ENCODE measurements at places on chromosomes 5 and 9.

DNA sequence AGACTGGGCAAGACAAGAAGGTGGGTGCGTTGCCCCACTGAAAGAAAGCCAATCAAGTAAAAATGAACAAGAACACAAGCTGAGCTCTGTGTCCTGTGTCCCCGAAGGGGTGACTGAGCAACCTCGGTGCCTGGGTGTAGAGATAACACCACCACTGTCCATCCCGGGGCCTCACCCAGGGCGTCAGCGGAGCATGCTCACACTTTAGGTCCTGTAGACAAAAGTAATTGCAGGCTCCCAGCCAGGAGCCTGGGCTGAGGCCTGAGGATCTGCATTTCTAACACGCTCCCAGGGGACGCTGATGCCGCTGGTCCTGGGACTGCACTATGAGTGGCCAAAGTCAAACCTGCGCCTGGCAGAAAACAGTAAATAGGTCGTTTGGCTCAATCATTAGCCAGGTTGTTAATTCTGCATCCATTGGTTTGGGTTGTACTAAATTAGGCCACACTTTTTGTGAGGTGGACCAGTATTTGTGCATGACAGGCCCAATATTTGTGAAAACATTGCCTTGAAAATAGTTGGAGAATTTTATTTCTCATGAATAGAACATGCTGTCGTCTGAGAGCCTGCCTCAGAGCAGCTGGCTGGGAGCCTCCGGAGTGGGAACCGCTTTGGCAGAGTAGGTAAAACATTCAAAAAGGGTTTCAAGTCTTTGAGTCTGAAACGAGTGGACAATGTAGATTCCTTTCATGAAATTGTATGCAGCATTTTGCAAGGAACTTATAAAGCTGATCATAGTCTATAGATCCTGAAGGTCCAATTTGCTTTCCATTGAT is 38.3 kb downstream of the ANKRD33B start:
- no peak for DNase-seq

DNA sequence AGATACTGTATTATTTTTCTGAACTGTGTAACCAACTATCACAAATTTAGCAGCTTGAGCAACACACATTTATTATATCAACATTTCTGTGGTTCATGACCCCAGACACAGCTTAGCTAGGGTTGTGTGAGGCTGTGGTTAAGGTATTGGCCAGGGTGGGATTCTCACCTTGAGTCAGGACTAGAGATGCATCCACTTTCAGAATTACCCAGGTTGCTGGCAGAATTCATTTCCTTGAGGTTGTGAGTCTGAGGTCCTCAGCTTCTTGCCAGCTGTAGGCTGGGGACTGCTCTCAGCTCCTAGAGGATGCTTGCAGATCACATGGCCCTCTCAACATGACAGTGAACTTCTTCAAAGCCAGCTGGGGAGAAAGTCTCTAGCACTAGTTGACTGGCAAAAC is 122.5 kb upstream of the RASGRF2 start:
- DNase-seq: no peak

DNA sequence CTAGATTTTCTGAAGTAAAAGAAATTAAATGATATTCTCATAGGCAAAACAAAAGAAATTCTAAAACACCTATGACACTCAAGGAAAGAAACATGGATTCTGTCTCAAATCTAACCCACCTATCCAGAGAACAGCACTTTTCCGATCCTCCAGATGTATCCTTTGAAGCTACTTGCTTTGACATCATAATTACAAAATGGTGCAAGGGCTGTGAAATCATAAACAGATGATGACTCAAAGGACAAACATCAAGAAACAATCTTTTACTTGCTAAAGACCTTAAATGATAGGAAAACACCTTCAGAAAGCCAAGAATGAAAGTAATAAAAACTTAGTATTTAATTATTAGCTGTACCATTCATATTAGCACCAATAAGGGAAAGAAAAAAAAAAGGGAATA is 202.6 kb downstream of the DENND1A start:
- DNase-seq: no peak

DNA sequence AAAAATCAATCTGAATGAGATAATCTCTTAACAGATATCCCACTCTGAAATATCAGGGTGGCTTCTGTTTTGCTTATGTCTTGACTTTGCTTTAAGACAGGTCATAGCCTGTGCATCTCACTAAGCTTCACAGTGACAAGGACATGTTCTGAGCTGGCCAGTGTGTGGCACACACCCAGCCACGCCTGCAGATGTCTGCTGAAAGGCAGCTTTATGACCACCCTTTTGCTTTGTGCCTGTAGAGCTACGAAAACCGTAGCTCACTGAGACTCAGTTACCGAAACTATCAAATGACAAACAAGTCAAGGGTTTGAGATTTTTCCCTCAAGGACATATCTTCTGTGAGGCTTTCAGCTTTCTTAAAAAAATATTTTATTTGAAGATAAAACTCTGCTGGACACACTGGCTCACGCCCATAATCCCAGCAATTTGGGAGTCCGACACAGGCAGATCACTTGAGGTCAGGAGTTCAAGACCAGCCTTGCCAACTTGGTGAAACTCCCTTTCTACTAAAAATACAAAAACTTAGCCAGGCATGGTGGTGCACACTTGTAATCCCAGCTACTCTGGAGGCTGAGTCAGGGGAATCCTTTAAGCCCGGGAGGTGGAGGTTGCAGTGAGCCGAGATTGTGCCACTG is 233.2 kb downstream of the SPATA31A1 start:
- DNase-seq: no peak

DNA sequence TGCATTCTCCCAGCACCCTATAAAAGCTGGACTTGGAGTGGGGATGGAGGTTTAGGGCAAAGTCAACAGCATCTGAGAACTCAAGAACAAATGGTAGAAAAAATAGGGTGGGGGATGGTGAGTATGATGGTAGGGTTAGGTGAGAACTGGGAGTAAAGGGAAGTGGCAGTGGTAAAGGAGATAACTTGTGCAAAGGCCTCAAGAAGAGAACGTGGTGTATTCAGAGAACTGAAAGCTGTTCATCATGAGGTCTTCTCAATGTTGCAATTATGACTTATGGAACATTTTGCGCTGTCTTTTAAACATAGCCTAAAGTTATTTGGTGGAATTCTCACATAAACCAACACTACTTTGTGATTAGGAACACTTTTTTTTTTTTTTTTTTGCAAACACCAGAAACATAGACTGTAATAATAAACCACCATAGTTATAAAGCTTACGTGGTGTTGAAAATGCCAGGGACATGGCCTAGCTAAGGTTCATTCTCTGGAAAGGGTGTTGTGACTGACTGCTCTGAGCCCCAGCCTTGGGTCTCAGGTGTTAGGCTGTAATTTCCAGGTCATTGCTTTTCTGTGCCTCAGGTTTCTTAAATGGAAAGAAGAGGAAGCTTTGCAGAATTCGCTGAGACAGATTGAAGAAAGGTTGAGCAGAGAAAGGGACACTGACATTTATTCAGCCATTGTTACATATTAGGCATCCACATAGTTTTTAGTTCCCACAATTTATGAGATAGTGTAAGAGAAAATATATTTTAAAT is 19.2 kb upstream of the TXNDC8 start:
- no peak for DNase-seq

DNA sequence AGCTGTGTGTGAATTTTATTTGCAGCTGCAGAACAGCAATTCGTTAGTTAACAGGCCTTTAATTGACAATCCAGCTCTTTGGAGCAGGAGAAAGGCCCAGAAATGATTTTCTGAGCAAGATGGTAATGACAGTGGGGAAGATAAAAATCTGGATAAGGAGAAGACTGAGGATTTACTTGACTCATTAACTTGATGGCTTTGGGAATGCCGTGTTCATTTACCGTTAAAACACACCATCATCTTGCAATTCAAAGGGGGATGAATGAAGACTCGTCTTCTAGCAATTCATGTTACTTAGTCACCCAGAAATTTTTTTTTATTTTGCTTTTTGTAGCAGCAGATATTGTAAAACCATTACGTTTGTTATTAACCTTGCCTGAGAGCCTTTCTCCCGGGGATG is 52.0 kb downstream of the PTTG1 start:
- no peak for DNase-seq

- DNase-seq: no peak
These were observed 516.5 kb downstream of the KIF4B start for GRCh38 chr5:155530046-155530445.

GRCh38 chr5:83586874-83587776 is 115.6 kb downstream of the VCAN start:
- DNase-seq: no peak

DNA sequence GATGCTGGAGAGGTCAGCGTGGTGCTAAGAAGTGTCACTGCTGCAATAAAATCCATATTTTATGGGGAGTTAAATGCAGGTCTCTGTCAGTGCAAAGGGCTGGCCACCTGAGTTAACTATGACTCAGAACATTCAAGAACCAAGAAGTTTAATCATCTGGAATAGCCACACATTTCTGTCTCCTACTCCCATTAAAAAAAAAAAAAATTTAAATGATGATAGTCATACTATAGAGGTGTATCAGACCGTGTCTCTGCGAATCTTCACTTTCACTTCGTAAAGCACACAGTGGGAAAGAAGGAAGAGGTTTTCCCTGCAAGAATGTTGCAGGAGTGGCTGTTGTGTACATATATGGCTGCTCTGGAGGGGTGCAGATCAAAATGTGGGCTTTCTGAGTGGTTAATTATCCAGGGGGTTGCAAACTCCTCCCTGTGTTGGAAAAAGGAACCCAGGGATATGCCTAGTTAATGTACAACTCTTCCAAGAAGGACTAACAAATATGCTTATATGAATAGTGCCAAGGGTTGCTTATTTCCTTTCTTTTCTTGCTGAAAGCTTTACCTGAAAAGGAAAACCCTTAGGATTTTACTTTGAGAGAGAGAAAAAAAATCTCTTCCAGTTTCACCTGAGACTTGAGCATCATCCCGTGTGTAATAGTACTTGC is 1.5 kb downstream of the CDH6 start:
- no peak for DNase-seq

- DNase-seq: no peak
These were observed 146.9 kb downstream of the RORB start for GRCh38 chr9:74644023-74644422.

DNA sequence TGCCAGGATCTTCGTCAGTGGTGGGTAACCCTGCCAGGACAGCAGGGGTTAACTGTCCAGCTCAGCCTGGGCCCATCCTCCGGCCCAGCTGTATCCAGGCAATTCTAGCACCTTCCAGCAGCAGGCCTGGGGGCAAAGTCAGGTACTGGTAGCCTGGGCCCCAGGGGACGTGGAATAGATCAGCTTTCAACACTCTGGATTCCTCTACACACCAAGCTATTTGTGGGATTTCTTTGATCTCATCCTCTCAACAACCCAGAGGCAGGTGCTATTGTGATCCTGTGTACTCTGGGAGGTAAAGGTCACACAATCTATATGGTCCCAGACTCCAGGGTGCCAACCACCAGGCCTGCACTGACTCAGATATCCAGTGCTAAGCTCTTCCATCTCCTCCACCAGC is 8.7 kb upstream of the SPOUT1 start:
- no peak for DNase-seq

GRCh38 chr9:12815888-12816287 is 41.1 kb downstream of the LURAP1L start:
- no peak for DNase-seq

GRCh38 chr9:137280474-137281344 is 3.2 kb downstream of the TOR4A start:
- no peak for DNase-seq

- no peak for DNase-seq
These were observed 51.9 kb downstream of the PRRT1B start for GRCh38 chr9:131597246-131597645.

DNA sequence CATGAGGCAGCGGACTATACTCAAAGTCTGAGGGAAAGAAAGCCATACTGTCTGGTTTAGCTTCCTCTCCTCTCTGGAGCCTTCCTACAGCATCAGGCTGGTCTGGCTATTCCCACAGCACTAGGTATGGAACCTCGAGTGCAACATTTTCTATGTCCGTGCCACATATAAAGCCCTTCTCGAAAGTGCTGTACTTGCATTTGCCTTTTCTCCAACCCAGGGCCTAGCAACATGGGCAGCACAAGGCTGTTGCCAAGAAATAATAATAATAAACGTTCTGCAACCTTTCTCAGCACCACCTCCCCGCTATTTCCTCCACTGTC is 804 bp downstream of the MED10 start:
- no peak for DNase-seq

GRCh38 chr5:107985144-107985543 is 314.4 kb upstream of the EFNA5 start:
- no peak for DNase-seq

GRCh38 chr5:30832519-30832918 is 361.0 kb upstream of the CDH6 start:
- no peak for DNase-seq

GRCh38 chr5:118518720-118519119 is 469.6 kb downstream of the DTWD2 start:
- no peak for DNase-seq

- no peak for DNase-seq
These were observed 108.9 kb downstream of the PAM start for GRCh38 chr5:102863764-102864560.

Measured in stimulated activated CD4-positive, alpha-beta T cell treated with anti-CD3 and anti-CD28 coated beads, Interleukin-2, amount 100 ng/mL, for 4 hours (primary cell).